Stimulated activated CD4-positive, alpha-beta T cell treated with anti-CD3 and anti-CD28 coated beads, Interleukin-4, amount 100 ng/mL, for 4 hours (primary cell): ENCODE measurements at places on chromosomes 6 and 20.

DNA sequence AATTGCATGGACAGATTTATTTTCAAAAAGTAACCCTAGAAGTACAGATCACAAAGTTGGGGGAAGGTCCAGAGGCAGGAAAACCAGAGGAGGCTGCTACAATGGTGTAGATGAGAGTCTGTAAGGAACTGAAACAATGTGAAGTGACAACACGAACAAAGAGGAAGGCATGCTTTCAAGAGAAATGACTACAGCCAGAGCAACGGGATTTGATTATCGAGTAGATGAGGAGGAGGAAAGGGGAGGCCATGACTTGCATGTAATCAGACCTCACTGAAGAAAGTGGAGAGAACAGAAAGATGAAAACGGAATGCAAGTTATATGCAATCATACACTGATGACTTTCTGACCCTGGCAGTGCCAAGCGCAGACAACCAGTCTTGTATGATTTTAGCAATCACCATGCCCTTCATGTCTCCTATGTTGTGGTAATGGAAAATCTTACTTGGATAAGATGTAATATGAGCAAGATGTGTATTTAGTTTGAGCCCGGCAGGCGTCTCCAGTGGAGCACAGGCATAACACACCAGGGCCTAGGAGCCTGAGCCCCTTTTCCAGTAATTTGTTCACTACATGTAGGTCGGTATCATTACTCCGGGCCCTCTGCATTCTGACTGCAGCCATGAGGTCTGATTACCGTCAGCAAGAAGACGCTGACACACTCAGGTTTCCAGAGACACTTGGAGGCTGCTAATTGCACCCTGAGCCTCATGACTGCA, 34.0 kb upstream of the FAM83C start:
- DNase-seq = no peak

DNA sequence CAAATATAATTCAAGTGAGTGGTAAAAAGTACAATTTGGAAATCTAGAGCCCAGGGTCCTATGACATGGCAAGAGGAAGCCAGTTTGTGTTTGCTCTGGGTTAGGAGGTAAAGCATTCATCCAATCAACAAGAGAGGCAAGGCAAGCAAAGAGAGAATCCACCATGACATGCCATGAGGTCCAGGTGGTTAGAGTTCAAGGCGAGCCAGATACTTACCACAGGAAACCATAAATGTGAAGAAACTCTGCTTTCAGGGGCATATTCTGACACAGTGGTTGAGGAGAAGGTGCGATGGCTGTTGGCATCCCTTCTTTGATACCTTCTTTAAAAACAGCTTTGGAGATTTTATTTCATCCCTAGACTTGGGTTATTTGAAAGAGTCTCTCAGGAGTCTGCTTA, 193.8 kb upstream of the MAN1A1 start:
- DNase-seq = no peak

DNA sequence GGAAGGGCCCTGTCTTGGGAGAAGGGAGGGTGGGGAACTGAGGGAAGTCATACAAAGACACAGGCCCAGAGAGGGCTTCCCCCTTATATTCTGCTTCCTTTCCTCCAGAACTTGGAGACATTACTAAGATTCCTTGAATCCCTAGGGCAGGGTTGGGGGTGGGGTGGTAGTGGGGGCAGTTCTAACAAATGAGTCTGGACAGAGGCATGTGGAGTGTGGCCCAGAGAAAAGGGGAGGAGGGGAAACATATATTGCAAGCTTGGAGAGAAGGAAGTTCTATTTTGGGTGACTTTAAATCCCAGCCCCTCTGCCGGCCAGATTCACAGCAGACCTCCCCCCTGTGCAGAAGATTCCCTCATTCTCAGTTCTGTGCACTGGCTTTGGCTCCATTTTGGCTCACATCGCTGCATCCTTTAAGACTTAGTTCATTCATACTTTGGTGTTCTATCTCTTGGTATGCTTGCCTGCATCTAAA, 43.7 kb downstream of the DAAM2 start:
- no peak for DNase-seq

DNA sequence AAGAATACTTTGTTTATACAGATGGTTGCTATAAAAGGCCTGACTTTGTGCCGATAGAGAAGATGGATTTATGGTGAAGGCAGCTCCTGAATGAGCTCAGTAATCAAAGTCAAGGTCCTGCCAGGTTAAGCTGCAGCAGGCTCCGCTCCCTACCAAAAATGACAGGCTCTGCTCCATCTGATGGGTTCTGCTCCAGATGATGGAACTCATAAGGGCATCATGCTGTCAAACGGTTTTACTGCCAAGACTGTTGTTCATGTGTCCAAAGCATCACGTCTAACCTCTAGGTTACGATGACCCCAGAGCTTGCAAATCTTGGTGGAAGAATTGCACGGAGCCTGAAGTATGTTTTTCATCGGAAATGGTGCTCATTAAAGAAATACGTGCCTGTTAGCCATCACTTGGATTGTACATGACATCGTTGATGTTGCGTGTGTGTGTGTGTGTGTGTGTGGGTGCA, 19.2 kb upstream of the PTGIS start:
- no peak for DNase-seq

GRCh38 chr20:23533161-23533560, 35.1 kb downstream of the CST9L start:
- no peak for DNase-seq

GRCh38 chr6:134675110-134676054, 274.5 kb downstream of the ALDH8A1 start:
- DNase-seq = no peak

DNA sequence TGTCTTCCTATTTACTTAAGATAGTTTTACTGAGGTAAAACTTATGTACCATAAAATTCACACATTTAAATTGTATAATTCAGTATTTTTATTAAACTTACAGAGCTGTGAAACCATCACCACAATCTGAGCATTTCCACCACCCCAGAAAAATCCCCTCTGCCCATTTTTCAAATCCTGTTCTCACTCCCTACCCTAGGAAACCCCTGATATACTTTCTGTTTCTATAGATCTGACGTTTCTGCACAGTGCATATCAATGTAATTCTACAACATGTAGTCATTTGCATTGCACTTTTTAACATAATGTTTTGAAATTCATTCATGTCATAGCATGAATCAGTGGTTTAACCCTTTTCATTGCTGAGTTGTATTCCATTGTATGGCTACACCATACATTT, 96.7 kb upstream of the OPRM1 start:
- no peak for DNase-seq

GRCh38 chr6:77038807-77039206, 424.5 kb downstream of the HTR1B start:
- no peak for DNase-seq

- DNase-seq = no peak
These were observed 5.0 kb downstream of the LEMD2 start for GRCh38 chr6:33783781-33784520.

- no peak for DNase-seq
These were observed 15.6 kb downstream of the RAD21L1 start for GRCh38 chr20:1241456-1241855.

DNA sequence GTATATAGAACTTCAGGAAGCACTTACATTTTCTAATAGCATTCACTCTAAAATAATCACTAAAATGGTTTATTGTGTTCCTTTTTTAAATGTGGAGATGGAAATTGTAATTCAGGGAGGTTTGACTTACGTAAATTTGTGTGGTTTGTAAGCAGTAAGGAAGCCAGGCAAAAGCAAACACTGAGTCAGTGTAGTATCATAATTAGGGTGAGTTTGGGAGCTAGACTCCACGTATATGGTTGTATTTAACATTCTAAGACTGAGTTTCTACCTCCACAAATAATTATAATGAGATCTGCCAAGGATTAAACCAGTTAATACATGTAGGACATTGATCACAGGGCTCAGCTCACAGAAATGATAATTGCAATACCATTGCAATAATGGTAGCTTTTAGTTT, 425.5 kb downstream of the CBLN4 start:
- DNase-seq = no peak

GRCh38 chr6:149065658-149066556, 251.6 kb upstream of the TAB2 start:
- DNase-seq = no peak

GRCh38 chr20:23645575-23645974, 7.8 kb upstream of the CST3 start:
- no peak for DNase-seq

DNA sequence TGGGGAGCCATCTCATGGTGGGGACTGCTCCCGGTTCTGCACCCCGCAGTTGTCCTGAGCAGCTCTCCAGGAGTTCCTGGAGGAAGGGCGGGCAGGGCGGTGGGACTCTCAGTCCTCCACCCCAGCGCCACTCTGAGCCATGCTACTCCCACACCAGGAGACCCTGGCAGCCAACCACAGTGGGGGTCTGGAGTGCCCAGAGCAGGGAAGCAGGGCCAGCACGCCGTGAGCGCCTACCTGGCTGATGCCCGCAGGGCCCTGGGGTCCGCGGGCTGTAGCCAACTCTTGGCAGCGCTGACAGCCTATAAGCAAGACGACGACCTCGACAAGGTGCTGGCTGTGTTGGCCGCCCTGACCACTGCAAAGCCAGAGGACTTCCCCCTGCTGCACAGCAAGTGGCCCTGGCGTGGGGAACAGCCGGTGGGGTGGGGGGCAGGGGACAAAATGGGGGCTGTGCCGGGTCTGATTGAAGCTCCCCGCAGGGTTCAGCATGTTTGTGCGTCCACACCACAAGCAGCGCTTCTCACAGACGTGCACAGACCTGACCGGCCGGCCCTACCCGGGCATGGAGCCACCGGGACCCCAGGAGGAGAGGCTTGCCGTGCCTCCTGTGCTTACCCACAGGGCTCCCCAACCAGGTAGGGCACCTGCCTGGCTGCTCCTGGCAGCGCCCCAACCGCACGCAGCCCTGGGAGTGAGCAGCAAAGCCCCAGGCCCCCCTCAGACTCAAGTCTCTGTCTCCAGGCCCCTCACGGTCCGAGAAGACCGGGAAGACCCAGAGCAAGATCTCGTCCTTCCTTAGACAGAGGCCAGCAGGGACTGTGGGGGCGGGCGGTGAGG, 1.6 kb upstream of the TNFRSF6B start:
- DNase-seq = no peak

DNA sequence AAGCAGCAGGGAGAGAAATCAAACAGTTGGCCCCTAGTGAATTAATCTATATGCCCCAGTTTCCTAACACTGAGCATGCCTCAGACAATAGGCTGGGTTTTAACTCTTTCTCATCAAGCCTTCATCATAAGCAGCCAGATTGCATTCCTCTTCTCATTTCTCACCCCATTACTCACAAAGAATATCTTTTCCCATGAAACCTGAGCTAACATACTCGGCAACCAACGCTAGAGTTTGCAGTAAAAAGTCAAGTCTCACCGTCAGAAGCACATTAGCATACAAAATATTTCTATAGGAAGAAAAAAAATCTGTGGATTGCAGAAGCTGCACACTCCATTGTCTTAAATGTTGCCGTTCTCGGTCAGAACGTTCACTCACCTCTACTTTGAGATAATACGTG, 429.9 kb upstream of the ARID1B start:
- no peak for DNase-seq

GRCh38 chr6:74928203-74928602, 277.6 kb downstream of the COL12A1 start:
- DNase-seq = no peak

- no peak for DNase-seq
These were observed 593 bp upstream of the RALGAPB start for GRCh38 chr20:38471987-38472512.

DNA sequence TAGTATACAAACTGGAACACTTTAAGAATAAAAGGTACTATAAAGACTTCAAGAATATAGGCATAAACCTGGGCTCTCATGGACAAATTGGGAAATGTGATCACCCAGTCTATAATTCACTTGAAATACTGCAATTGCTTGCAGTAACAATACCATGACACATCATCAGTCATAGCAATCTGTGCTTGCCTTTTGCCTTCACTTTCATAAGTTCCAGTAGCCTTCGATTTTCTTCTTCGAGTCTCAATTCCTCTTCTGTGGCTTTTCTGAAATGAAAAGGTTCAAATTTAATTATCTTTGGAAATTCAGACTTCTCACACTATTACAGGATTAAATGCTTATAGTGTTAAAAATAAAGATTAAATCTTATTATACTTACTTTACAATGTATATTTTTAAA, 96.3 kb upstream of the ZBTB24 start:
- DNase-seq = no peak

DNA sequence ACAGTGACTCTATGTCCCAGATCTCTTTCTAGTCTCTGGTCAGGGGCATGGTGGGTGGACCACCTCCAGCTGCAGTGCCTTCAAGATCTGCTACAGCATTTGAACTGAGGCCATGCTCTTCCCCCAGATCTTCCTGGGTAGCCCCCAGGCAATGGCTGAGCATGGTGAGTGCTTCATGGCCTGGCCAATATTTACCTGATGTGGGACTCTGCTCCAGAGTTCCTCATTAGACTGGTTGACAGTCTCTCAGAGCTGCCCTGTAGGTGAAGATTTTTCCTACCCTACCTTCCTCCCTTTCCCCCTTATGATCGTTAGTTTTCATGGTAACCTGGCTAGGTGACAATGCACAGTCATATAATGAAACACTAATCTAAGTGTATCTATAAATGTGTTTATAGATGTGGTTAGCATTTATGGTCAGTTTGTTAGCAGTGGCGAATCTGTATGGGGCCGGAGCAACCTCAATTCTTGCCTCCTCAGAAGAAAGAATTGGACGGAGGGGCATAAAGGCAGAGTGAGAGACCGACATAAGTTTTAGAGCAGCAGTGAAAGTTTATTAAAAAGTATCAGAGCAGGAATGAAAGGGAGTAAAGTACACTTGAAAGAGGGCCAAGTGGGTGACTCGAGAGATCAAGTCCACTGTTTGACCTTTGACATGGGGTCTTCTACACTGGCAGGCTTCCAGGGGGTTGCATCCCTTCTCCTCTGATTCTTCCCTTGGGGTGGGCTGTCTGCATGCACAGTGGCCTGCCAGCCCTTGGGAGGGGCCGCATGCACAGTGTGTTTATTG, 256.3 kb downstream of the CD83 start:
- DNase-seq = no peak

DNA sequence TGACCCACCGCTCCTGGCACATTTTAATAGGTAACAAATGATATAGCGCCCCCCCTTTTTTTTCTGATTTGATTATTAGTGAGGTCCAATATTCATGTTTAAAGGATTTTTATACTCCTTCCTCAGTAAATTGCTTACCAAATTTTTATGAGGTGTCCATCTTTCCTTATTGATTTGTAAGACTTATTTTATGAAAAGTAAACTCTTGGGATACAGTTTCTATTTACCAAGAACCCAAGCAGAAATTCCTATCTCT, 25.1 kb downstream of the TRIM27 start:
- DNase-seq = no peak

DNA sequence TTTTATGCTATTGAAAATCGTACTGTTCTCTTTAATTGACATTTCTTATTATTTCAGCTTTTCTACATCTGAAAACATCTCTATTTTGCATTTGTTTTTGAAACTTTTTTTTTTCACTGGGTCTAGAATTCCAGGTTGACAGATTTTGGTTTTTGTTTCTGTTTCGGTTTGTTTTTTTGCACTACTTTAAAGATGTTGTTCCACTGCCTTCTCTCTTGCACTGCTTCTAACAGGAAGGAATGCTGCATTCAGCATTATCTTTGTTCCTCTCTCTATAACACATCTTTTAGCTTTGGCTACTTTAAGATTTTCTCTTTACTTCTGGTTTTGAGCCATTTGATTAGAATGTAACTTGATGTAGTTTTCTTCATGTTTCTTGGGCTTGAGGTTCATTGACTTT, 20.1 kb upstream of the SLC17A1 start:
- no peak for DNase-seq
